Activated CD4-positive, alpha-beta T cell treated with anti-CD3 and anti-CD28 coated beads, Interleukin-2, amount 50 U/mL, for 48 hours (primary cell): ENCODE measurements at places on chromosomes 2 and 18.

DNA sequence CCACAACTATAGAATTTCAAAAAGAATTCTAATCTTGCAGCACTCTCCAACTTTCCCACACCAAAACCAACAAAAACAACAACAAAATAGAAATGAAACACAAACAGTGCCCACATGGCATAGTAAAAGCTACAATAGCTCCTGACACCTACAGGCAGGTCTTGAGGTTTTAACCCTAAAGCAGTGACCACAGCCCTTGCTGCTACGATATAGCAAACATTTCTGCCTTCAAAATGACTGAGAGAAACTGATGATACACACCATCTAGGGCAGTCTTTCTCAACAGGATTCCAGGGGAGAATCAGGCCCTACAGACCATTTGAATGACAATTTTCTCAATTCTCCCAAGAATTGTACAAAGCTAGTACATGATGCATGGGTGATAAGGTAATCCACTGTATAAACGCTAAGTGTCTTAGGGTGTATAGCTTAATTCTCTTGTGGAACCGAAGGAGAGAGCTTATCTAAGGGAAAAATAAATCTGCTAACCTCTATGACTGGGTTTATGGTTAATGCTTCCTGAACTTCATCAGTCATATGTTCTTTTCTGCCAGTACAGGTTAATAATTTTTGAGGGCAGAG lies 46.5 kb downstream of the TRAK2 start:
- DNase-seq = no peak

- DNase-seq = peak; percentile 81
These were observed at the start of gene PTGR3 for GRCh38 chr18:75209129-75209950. TSS of gene PTGR3 (minus strand) at chr18:75209139. CDS start at chr18:75209058, 81 bp downstream.

- DNase-seq = no peak
These were observed 61.1 kb downstream of the EIF5B start for GRCh38 chr2:99398303-99398702.

GRCh38 chr2:199207011-199207410 lies 250.7 kb downstream of the SATB2 start:
- DNase-seq = no peak

GRCh38 chr2:28327956-28328922 lies 64.4 kb upstream of the FOSL2 start:
- DNase-seq = no peak

DNA sequence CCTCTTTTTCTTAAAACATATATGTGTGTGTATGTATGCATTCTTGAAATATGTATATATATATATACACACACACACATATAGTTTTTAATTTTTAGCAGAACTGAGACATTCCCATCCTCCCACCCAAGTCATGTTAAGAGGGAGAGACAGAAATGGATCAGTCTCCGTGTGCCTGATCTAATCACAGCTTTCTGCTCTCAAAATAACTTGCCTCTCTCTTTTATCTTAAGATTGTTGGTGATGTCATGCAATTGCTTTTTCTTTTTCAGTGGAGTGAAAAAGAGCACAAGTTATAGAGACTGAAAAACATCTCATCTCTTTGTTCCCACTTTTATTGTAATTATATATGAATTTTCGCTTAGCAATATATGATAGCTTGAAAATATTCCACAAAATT lies 279.9 kb upstream of the DOK6 start:
- no peak for DNase-seq

DNA sequence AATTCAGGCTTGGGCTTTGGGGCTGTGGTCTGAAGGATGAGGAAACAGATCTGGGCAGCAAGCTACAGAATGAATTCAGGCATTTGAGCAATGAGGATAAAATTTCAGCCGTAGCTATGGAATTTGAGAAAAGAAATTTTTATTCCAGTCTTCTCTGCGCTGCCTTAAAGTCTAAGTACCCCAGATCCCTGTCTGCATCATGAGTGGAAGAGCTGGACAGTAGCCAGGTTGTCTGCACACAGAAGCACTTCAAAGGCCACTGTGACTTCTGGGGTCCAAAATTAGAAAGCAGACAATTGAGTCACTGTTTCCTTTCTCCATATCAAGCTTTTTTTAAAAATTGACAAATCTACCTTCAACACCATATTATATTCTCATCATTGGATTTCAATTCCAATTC lies 787.6 kb upstream of the GCFC2 start:
- DNase-seq = no peak

DNA sequence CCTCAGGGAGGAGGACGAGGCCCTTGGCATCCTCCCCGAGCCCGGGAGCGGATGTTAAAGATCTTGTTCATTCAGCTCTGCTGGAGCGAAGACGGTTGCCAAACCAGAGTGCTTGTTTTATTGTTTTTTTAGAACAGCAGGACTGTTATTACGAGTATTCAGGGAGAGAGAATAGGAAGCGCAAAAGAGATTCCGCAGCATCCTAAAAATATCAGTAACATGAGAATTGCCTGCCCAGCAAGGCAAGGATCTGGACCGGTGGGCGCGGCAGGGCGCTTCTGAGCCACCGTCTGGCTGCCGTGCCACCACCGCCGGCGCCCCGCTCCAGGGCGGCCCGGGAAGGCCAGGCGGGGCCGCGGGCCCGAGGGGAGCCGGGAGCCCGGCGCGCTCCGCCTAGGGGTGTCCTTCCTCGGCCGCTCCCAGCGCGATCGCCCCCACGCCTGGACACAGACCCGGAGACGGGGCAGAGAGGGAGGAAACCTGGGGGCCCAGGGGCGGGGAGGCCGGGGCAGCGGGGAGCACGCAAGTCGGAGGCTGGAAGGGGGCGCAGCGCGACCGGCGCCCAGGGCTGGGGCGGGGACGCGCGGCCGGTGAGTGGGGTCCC lies 843 bp downstream of the CYS1 start:
- peak; percentile 13 for DNase-seq

- no peak for DNase-seq
These were observed 267.6 kb downstream of the RND3 start for GRCh38 chr2:150219861-150220260.

- DNase-seq = peak; percentile 12
These were observed 46.6 kb upstream of the TPO start for GRCh38 chr2:1366546-1367134.

DNA sequence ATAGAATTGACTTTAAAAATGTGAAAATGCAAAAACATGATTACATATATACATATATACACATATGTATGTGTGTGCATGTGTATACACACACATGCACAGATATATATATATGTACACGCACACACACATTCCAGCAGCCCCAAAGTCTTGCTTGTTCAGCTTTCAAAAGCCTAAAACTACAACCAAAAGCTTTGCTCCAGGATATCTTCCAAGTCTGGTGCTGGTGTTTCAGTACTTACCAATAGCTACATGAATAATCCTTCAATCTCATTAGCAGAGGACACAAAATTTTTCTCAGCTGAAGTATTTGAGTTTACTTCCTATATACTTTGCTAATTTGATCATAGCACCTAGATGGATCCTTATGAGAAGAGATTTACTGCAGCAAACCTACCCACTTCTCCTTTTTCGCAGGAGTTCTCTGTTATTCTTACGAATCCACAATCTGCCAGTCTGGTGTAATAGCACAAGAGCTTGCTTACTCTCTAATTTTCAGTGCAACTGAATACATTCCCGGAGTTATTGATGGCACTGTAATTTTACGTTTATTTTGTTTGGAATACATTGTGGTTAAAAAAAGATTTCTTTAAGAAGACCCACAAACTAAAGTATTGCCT lies 553.3 kb downstream of the ARHGAP15 start:
- no peak for DNase-seq

DNA sequence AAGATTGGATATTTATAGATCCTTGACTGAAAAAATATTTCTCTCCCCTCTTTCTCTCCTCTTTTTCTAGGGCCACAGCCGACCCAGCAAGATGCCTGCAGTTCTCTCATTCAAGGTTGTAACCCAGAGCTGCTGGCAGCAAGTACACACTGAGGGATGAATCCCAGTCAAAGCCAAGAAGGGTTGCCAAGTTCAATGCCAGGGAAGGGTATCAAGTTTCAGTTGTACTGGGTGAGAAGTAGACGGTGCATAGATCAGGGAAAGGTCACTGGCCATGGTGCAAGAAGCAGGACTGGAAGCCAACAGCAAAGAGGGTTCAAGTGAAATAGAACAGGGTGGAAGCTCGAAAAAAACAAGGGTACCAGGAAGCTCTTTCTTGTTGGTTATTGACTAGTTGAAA lies 170.2 kb downstream of the NRP2 start:
- DNase-seq = no peak

DNA sequence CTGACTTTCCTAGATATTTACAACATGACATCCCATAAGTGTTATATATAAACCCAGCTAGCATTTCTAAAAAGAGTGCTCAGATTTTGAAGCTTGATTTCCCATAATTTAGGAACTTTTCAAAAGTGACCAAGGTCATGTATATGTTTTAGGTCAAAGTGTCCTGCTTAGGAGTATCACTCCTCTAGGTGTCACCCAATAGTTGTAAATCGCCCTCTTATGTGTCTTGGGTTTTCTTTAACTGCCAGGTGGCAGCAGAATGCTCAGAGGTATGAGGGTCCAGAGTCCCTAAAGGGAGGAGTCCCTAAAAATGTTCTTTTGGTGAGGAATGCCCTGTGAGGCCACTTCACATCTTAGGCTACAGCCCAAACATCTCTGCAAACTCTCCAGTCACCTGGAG lies 358.3 kb downstream of the CELF4 start:
- no peak for DNase-seq

GRCh38 chr2:176157499-176158185 lies 535 bp downstream of the HOXD3 start:
- DNase-seq = no peak

DNA sequence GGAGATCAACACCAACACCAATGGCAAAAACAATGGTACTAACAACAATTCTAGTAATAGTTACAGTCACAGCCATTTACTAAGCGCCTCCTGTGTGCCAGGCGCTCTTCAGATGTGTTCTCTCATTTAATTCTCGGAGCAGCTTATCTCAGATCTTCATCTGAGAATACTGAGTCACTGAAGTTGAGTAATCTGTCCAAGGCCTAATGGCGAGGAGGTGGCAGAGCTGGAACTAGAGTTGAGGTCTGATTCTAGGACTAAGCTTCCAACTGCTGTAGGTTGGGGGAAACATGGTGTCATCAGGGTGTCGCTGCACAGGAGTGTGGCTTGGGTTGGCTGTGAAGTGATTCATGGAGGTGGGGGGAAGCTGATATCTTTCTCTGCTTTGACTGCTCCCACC lies 156.1 kb downstream of the DYSF start:
- no peak for DNase-seq

DNA sequence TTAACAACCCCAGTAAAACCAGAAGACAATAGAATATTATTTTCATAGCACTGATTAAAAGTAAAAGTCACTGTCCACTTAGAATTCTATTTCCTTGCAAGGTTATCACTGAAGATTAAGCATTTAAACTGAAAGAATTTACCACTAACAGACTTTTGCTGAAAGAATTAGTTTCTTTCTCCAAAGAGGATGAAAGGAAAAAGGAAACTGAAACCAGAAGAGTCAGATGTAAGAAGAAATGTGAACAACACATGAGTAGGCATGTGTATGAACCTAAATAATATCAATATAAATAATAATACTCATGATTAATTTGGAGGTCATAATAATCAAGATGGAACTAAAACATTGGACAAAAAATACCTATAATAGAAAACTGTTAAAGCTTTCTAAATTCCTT lies 82.4 kb upstream of the KLHL29 start:
- DNase-seq = no peak

GRCh38 chr2:10410823-10411437 lies 37.2 kb downstream of the ODC1 start:
- DNase-seq = no peak

- DNase-seq = no peak
These were observed 440.4 kb upstream of the MAP2 start for GRCh38 chr2:208983486-208983885.

DNA sequence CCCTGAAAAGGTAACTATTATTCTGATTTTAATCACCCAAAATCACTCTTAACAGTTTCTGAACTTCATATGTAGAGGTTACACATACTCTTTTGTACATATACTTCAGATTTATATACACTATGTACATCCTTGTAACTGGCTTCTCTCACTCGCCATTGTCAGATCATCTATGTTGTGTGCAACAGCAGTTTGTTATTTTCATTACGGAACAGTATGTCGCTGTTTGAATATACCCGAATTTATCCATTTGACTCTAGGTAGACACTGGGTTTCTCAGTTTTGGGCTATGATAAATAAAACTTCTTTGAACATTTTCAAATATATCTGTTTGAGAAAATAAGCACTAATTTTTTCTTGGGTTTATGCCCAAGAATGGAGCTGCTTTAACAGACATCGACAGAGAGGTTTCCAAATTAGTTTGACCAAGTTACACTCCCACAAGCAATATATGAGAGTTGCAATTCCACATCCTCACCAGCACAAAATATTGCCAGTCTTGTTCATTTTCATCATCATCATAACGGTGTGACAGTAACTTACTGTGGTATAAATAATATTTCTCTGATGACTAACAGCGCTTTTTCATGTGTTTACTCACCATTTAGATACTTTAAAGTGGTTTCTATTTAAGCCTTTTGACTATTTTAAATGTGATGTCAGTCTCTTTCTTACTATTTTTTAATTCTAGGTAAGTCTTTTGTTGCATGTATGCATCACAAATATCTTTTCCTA lies 80.9 kb downstream of the SMC6 start:
- DNase-seq = no peak

GRCh38 chr18:22872900-22873537 lies 60.1 kb upstream of the RBBP8 start:
- DNase-seq = no peak

GRCh38 chr2:191474464-191474863 lies 203.5 kb upstream of the NABP1 start:
- no peak for DNase-seq

DNA sequence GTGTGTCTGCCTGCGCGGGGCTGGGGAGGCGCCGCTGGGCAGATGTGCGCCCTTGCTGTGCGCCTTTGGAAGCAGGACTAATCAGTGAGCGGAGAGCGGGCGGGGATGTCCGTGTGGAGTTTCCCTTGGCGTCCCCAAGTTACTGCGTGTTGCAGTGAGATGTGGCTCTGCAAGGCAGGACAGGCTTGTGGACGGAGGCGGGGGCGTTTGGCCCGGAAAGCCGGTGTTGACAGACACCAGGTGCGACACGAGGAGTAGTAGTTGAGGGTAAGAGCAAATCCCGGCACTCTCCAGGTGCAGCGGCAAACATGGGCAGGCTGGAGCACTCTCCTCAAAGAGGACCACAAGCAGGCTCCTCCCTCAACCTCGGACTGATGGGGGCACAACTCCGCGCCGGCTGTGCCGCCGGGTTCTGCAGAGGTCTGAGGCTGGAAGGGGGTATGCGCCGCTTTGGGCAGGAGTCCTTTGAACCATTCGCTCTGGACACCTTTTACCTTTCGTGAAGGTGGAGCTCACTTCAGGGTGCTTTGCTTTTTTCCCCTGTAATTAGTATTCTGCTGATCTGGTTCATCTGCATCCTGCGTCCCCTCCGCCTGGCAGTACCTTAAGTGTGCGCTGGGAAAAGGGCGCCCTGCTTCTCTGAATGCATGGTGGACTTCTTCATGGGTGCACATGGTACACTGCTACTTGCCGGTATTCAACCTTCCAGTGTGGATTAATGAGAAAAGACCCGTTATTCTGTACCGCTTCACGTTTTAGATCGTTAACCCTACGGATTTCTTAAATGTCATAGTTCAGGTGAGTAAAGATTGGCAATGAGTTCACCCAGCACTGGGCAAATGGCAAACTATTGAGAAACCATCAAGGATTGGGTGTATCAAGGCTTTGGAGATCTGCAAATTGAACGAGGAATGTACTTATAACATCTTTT lies 608 bp downstream of the CDH7 start:
- no peak for DNase-seq

- no peak for DNase-seq
These were observed 565.2 kb upstream of the LINC00305 start for GRCh38 chr18:64714086-64714485.
